ENCODE measurements at places on chromosomes 2 and 18.

DNA sequence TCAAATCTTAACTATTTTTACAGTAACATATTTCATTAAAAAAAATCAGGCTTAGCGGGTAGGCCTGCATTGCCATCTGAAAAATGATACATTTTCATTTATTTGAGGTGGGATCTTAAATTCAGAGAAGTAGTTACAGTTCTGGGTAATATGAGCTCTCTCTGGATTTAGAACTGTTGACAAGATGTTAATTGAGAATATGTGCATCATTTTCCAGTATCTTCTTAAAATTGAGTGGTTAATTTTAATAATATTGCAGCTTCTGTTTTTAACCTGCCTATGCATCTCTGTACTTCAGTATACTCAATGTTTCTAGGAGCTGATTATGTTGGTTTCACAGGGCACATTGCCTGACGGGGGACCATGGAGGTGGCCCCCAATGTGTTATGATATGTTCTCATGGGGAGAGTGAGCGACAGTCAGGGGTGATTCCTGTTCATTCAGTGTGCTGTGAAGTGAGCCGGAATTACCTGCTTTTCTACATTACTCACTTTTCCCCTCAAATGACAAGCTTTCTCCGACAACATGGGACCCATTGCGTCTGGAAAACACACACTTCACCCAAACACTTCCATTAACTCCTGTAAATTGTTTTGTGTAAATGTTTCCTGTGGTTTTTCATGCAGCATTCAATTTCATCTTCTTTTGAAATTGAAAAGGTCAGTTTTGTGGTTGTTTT lies 406.2 kb downstream of the MTX2 start:
- no peak for DNase-seq

GRCh38 chr2:86006524-86006923 lies 99.2 kb downstream of the POLR1A start:
- DNase-seq: no peak

DNA sequence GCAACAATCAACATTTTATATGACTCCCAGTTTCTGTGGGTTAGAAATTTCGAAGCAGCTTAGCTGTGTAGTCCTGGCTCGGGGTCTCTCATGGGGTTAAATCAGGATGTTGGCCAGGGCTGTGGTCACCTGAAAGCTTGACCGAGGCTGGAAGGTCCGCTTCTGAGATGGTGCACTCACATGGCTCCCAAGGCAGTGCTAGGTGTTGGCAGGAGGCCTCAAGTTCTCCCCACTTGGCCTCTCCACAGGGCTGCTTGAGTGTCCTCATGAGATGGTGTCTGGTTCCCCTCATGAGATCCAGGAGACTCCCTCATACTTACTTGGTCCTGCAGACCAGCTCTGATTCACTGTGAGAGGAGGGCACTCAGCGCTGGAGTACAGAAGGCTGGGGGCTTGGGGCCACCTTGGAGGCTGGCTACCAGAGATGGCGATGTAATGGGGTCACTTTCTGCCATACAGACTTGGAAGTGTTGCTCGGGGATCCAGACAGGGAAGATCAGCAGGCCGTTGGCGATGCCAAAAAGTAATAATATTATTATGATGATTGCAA lies 98.8 kb downstream of the INHBB start:
- DNase-seq: no peak

GRCh38 chr18:31042406-31043181 lies at the start of gene DSC3:
Gene DSC3 (minus strand): TSS chr18:31042742. CDS start chr18:31042660, 82 bp downstream.
- DNase-seq: no peak

DNA sequence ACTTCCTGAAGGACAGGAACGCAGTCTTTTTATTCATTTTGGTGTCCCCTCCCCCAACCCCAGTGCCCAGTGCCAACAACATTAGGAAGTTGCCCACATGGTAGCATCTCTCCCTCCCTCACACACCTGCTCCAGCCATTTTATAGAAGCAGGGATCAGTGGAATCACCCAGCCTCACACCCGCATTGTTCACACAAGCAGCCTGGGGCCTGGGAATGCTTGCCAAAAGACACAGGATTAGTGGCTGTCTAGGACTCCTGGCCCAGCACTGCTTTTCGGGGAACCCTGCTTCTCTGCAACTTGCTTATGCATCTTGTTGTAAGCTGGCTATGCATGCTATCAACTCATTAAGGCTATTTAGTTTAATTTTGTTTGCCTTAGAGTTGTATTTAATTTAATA lies 17.9 kb downstream of the TMEM37 start:
- no peak for DNase-seq

DNA sequence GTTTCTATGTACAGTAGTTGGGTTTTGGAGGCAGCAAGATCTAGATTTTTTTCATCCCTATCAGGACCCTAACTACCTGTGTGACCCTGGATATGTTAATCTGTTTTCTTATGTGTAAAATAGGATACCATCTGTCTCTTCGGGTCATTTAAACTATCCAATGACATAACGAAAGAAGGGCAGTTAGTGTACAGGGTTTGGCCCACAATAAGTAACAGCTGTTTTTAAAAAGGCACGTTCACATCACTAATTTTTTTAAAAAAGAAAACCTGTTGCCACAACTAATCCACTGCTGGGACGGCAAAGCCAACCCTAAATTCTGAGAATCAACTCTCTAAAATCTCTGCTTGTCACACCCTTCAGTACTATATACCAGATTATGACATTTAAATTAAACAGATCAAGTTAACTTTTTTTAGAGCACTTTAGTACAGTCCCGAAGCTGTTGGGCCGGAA lies 869 bp downstream of the USP40 start:
- no peak for DNase-seq

- DNase-seq: no peak
Measured at GRCh38 chr2:217332417-217332791, 472.5 kb upstream of the TNP1 start.

- DNase-seq: peak; percentile 58
Measured at GRCh38 chr2:169824373-169825333, at the start of gene METTL5. Gene METTL5 (minus strand): TSS chr2:169824905. CDS start chr2:169824597, 308 bp downstream.

GRCh38 chr2:20205069-20205468 lies 19.9 kb downstream of the SDC1 start:
- DNase-seq: no peak

GRCh38 chr2:84526562-84526961 lies 10.3 kb downstream of the DNAH6 start:
- DNase-seq: no peak

DNA sequence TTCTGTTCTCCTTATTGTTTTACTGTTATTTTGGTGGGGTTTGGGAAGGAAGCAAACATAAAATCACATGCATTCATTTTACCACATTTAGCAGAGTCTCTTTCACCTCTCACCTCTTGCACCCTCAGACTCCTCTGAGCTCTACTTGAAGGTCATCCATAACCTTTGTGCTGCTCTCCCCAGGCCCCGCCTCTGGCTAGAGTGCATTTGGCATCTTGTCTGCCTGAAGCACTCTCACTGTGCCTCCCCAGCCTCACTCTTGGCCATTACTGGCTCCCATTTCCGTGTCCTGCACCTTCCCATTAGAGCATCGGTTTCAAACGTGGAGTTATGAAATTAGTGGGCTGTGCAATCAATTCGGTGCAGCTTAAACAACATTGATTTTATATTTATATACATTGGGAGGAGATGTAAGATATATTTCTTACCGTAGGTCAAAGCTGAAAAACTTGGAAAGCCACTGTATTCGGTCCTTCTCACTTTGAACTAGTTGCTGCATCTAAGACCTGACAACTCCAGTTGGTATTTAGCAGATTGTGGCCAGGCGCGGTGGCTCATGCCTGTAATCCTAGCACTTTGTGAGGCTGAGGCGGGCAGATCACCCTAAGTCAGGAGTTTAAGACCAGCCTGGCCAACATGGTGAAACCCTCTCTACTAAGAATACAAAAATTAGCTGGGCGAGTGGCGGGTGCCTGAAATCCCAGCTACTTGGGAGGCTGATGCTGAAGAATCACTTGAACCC lies 6.9 kb upstream of the ZFAND2B start:
- no peak for DNase-seq

GRCh38 chr2:234558642-234559041 lies 61.8 kb upstream of the ARL4C start:
- DNase-seq: no peak

DNA sequence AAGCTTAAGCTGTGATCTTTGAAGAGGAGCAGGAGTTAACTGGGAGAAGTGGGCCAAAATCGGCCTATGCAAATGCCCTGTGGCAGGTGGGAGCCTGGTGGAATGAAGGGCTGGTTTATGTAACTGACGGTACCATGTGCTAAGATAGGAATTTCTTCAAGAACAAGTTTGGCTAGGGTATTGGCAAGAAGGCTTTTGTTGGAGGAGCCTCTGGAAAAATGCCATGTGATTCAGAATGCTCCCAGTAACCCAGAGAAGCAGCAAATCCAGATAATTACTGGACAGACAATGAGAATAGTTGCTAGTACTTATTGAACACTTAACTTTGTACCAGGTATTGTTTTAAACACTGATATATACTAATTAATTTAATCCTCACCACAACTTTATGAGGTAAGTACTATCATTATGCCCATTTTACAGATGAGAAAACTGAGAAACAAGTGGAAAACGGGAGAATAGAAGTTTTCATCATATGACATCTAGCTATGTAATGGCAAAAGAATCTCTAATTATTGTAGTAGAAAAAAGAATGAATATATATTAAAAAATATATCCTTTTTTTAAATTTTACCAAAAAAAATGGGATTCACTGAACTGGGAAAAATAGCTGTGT lies 9.1 kb upstream of the FAM124B start:
- no peak for DNase-seq

DNA sequence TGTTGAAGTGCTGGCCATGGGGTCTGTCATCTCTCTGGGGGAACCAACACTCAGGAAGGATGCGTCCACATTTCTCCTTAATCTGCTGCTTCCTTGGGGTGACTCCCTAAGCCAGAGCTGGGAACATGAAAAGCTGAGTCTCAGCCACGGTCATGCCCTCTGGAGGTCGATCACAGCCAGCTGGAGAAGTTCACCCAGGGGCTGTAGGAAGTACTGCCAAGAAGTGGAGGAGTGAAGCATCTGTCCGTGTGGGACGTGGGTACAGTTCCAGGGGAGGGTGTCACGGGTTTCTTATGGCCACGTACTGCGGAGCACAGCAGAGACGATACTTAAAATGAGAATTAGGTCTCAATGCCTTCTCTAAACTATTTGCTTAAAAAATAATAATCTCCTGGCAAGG lies 42.4 kb upstream of the IGFBP2 start:
- no peak for DNase-seq

DNA sequence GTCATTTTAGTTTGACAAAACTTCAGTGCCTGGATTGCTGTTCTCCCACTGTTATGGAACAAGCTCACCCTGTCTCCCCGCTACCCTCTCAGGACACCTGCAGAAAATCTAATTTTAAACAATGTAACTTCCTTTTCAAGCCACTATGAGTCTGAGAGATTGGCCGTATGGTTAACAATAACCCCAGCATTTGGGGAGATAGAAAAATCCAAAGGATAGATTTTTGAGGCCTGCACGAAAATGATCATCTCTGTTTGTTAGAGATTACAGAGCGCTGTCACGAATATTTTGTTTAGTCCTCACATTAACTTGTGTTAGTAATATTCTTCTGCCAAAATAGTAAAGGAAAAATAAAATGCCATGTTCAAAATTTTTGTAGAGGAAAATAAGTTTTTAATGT lies 24.7 kb downstream of the CAB39 start:
- DNase-seq: no peak

GRCh38 chr18:1392046-1392445 lies 487.4 kb downstream of the ADCYAP1 start:
- no peak for DNase-seq

DNA sequence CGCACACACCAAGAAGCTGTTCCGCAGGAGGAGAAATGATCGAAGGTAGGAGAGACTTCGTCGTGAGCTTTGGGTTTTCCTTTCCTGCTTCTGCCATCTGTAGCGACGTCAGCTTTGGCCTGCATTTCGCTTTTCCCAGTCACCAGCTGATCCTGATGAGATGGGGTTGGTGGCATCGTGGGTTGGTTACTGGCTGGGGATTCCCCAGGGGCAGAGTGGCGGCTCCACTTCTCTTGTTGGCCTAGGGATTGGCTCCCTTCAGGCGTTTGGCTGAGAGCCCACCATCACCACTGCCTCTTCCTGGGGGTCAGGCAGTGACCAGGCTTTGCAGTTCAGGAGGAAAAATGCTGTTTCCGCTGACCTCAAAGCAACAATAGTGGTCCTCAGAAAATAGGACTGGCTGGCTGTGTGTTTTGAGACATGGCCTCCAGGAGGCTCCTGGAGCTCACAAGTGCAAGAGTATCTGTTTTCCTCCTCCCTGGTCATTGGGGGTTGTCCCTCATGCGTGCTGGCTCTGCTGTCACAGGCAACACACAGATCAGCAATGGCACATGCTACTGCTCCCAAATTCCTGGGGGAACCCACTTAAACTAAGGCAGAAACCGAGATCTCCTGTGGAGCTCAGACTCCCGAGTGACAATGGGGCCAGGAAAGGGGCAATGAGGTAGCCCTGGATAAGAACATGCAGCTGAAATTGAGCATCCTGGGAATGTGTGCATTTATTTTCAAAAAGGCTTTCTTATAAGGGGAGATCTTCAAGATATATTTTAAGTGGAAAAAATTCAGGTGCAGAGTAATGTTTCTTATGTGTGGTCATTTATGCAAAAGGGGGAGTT lies 173.0 kb downstream of the CTIF start:
- no peak for DNase-seq

DNA sequence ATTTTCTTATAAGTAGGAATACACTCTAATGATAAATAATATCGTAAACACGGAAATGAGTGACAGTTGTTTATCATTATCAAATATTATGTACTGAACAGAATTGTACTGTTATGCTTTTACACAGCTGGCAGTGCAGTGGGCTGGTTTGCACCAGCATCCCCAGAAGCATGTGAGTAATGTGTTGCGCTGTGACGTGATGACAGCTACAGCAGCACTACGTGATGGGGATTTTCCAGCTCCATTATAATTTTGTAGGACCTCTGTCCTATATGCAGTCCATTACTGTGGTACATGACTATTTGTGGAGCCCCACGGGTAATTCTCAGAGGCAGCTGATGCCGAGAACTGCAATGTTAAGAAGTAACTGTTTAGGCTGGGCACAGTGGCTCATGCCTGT lies 77.3 kb upstream of the ATG16L1 start:
- DNase-seq: no peak

DNA sequence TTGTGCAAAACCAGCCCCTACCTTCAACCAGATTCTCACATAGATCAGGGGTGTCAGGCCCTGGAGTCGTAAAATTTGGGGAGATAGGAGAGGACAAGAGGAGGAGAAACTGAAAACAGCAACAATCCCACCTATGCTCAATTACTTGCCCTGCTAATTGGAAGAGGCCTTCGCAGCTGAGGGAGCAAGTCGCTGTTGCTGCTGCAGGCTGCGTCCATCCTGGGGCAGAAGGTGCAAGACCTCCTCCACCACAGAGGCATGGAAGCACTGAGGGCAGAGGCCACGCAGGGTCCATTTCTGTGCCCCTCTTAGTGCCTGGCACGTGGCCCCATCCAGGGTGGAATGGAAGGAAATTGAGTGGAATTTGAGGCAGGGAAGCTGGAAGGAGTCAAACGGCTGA lies 36.5 kb downstream of the CNGA3 start:
- no peak for DNase-seq

GRCh38 chr18:54035927-54036326 lies 188.5 kb downstream of the MBD2 start:
- no peak for DNase-seq

GRCh38 chr2:239226677-239227581 lies 173.9 kb downstream of the HDAC4 start:
- no peak for DNase-seq

Measured in activated CD4-positive, alpha-beta T cell treated with anti-CD3 and anti-CD28 coated beads, Interleukin-2, amount 50 U/mL, for 4 hours (primary cell).